ENCODE measurements at places on chromosomes 5 and 9.

DNA sequence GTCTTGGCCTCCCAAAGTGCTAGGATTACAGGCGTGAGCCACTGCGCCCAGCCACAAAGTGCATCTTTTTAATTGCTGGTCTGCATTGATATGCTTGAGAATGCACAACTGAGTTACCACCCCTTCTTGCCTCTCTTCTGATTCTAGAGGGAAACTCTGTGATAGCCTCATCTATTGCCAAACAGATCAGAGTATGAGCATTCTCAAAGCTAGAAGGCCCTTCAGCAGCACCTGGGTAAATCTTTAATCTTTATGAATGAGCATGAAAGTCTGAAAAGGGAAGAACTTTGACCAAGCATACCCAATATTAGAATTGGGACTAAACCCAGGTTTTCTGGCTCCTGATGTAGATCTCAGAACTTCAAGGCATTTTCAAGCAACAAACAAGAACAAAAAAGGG is 298.3 kb upstream of the TNC start:
- no peak for DNase-seq

DNA sequence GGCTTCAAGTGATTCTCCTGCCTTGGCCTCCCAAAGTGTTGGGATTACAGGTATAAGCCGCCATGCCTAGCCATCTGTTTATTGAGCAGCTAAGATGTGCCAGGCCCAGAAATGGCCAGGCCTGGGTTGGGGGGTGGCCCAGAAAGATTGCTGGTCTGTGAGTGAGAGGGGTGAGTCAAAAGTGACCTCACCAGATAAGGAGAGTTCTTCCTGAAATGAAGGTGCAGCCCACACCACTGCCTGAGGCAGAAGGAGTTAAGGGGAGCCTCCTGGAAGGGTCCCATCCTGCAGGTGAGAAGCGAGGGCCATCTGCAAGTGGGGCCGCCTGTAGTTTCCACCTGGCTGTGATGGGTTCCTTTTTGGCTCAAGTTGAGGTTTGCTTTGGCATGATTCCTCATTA is 96.9 kb upstream of the KLF4 start:
- DNase-seq: no peak

DNA sequence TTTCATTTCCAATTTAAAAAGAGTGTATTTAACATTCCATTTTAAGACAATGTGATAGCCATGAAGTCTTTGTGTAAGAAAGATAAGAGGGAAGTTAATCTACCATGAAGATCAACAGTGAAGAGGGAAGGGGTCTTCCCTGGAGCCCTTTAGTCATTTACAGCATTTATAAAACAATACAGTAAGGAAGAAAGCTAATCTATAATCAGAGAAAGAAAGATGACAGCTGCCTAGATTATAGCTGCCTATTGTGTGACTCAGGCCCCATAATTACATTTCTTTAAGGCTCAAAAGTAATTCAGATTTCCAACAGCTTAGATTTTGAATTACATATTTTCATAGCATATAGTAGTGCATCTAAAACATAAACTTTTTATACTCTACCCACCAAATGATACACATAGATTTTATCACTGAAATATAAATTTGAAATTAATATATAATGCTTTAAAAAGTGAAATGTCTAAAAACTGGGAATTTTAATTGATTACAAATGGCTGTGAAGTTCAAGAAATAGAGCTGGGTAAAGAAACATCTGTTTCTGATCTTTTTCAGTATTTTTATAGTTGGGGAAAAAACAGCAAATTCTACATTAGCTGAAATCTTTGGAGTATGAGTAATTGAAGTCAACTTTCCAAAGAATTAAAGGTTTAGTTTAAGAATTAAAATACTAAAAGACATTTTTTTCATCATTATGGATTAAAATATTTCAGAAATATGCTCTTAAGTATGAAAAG is 89.6 kb downstream of the RIC1 start:
- DNase-seq: no peak

- DNase-seq: no peak
These were observed 102.2 kb downstream of the MAP1B start for GRCh38 chr5:72209147-72210115.

DNA sequence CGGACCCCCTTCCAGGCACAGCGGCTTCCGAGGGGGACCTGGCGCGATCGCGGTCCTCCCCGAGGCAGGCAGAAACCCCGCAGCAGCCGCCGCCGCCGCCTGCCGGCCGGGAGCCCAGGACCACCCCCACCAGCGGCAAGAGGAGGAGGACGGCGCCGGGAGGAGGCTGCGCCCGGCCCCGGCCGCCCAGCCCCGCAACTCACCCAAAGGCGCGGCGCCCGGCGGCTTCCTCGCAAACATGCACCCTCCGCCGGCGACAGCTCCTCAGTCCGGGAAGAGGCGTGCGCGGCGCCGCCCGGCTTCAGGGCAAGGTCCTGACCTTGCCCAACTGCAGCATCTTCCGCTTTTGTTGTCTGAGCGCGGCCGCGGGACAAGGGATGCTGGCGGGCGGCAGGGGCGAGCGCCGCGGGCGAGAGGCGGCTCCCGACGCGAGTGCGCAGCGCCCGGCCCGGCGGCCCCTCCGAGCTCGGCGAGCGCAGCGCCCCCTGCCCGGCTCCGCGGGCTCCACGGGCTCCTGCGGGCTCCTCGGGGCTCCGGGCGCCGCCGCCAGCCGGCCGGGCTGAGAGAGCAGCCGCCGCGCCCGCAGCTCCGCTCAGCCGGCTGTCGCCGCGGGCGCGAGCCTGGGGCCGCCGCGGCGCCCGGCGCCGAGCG is 507 bp downstream of the CTNND2 start:
- peak; percentile 18 for DNase-seq

GRCh38 chr9:99980598-99980997 is 74.1 kb downstream of the STX17 start:
- no peak for DNase-seq

DNA sequence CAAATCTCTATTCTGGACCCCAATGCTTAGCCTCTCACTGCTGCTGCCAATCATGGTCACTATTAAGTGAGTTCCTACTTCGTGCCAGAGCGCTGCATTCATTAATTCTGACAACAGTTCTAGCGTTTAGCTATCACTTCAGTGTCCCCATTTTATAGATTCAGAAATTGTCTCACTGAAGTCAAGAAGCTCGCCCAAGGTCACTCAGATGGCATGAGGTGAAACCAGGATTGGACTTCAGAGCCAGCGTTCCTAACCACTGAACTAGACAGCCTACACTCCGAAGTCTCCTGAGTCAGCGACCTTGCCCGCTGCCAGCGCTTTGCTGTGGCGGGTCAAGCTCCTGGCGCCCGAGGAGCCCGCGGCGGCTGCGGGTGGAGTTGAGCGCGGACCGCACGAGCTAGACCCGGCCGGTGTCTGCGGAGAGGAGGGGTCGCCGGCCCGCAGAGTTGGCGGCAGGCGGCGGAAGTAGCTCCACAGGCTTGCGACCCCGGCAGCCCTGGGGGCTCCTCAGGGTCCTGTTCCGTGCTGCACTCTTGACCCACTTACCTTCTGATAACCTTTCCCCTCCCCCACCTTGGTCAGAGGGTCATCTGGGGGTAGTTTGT is 2.1 kb upstream of the GABRB2 start:
- no peak for DNase-seq

DNA sequence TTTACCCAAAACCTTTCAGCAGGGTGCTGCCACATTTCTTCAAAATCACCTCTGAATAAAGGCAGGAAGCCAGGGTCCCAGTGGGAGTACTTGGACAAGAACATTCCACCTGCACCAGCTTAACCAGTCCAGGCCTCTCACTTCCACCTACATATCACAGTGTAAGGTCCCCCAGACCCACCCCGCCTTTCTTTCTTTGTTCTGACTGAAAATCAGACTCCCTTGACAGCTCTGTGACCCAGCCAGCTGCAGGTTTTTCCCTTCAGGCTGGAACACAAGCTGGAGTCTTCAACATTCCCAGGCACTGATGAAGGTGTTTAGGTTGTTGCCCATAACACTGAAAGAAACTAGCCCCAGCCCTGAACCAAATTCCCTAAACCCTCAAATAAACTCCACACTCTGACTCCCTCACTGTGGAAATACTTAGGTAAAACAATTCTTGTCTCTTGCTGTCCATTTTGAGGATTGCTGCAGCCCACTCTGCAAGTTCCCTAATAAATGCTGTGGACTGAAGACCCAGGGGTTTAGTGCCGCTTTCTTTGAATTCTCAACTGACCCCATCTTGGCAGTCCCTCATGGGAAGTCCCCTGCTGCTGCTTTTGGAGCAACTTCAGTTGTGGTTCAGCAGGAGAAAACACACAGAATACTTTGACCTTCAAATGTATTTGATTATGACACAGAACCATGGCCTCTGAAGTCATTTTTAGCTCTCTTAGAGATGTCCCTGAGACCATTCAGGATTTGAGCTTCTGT is 24.8 kb downstream of the P4HA2 start:
- no peak for DNase-seq

DNA sequence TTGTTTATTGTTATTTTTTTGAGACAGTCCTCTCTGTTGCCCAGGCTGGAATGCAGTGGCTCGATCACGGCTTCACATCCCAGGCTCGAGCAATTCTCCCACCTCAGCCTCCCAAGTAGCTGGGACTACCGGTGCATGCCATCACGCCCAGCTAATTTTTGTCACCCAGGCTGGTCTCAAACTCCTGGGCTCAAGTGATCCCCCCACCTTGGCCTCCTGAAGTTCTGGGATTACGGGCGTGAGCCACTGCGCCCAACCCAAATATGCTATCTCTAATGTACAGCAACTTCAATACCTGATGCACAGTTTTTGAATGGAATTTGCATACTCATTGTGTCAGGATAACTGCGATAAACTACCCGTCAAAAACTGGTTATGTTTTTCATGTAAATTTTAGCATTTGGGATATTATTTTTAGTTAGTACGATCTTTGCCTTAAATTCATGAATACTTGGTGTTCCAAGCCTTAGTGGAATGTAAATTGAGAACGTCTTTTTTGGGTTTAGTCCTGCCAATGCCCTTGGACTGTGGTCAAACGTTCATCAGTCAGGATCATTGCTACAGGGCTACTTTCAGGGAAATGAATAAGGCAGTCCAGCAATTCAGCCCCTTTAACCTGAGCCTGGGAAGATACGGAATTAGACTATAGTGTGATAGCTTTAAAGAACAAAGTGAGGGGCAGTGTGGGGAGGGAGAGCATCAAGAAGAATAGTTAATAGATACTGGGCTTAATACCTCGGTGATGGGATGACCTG is 4.4 kb downstream of the UGCG start:
- DNase-seq: no peak

DNA sequence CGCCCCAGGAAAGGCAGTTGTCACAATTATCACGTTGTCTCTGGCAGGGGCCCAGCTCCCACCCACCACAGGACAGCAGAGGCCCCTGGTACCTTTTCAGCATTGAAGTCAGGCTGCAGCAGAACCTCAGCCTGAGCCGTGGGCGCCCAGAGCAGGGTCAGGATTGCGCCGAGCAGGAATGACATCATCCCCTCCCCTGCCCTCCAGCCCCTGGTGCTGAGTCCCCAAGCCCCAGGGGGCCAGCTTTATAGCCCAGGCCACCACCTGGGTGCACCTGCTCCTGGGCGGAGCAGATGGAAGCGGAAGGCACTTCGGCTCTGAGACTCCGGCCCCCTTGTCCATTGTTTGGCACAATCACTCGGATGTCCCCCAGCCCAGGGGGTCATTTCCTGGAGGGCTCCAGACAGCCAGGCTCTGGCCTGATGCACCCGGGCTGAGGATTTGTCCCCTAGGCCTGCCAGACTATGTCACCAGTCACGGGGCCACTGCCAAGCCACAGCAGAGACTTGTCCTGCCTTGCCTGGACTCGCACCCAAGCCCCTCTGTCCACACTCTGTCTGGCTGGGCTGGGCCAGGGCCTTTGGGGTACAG is at the start of gene LCN15:
Gene LCN15 (minus strand): TSS at position 218 of the 591 bp plus-strand sequence. CDS start 30 bp downstream, at position 188.
- no peak for DNase-seq

Data from activated T-cell treated with anti-CD3 and anti-CD28 coated beads for 48 hours (primary cell).